ENCODE measurements at places on chromosomes 4 and X. TPM values are rescaled to one million over a fixed set of nuclear protein-coding genes. Genes with fewer than 3 reads are reported as not detected.

GRCh38 chr4:144181391-144181790, 40.9 kb upstream of the GYPA start:
- DNase-seq: no peak

The AMMECR1 gene
- 12.8 TPM for total RNA-seq

The KLHL4 gene
- not detected for total RNA-seq

DNA sequence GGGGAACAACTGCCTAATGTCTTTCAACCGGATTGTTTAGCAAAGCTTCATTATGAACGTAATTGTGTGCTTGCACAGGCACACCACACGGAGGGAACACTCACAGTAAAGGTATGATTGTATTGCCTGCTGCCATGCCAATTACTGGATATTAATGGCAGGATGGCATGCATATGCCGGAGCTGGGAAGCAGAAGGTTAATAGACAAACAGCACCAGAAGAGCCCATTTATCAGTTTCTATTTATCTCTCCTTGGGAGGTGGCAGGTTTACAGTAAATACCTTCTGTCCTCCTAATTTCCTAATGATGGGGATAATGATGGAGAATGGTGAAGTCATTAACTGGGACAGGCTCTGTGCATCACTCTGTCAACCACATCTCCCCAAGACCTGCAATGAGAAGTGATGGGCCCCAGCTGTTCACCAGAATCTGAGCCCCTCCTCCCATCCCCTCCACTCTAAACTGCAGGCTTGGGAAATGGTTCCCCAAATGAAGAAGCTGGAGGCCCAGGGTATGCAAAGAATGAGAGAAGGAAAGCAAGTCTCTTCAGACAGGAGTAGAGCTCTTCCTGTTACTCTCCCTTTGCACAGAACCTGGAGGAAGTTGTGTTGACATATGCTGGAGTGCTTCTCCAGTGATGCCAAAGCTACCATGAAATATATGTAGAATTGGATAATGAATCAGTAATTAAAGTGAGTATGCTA, 160.8 kb downstream of the NAA11 start:
- no peak for DNase-seq

The FAAH2 gene
- 3.1 TPM for total RNA-seq

DNA sequence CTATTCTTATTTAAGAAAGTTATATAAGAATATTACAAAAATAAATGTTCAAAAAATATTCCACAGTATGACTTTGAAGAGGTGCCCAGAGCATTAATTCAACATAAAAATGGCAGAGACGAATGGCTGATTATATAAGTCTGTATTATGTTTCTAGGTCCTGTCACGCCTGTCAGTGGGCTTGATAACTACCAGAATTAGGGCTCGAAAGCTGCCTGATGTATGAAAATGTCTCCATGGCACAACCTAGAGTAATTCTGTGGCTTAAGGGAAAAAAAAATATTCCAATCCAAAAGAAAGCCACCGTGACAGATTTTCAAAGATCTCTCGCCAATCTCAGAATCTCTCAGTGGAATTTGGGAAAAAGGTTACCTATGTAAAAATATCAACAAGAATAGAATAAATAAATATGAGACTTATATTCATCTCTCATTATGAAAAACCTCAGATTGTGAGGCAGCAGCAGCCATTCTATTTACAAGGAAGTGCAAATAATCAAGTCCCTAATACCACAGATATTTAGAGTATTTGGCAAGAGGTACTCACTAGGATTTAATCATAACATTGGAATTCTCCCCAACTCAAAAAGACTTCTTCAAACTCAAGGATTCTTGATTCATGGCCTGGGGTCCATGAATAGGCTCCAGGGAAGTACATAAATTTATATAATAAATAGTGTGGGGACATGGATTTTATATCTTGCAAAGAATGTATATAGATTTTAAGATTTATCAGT, 489.1 kb upstream of the INTU start:
- no peak for DNase-seq

The XAGE2 gene
- total RNA-seq: not detected

The F8 gene
- 0.03 TPM for total RNA-seq

- peak; percentile 9 for DNase-seq
Measured at GRCh38 chr4:22190855-22191254, 242.3 kb upstream of the KCNIP4 start.

The NXF2 gene
- total RNA-seq: not detected

The CORIN gene
- 0.03 TPM for total RNA-seq

The RIPPLY1 gene
- 0.28 TPM for total RNA-seq

DNA sequence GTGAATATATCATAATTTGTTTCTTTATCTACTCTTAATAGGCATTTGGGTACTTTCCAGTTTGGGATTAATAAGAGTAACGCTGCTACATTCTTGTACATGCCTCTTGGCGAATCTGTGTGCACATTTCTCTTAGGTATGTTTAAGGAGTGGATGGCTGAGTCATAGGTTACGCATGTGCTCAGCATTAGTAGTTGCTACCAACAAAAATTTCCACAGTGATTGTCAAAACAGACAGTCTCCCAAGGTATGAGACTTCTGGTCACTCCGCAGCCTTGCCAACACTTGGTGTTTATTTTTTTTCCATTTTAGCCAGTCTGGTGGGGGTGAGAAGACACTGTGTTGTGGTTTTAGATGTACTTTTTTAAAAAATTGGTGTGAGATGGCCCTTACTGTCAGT, 44.6 kb downstream of the FGFBP1 start:
- peak; percentile 86 for DNase-seq

DNA sequence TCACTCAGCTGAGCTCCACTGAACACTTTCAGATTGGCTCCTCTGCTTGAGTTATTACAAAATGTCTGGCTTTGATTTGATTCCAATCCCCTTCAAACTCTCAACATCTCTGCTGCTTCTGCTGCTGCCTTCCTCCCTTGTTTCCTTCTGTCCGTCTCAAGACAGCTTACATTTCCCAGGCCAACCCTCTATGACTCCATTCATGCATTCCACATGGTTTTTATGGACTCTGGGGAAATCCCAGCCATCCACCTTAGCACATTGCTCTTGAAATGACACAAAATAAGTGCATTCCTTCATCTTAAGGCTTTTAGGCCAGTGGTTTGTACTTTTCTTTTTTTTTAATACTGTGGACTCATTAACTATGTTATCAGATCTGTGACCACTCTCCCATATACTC, 68.5 kb upstream of the TMEM164 start:
- DNase-seq: no peak

GRCh38 chr4:140837736-140838135, 81.6 kb upstream of the TBC1D9 start:
- no peak for DNase-seq

The ARHGAP36 gene
- not detected for total RNA-seq

DNA sequence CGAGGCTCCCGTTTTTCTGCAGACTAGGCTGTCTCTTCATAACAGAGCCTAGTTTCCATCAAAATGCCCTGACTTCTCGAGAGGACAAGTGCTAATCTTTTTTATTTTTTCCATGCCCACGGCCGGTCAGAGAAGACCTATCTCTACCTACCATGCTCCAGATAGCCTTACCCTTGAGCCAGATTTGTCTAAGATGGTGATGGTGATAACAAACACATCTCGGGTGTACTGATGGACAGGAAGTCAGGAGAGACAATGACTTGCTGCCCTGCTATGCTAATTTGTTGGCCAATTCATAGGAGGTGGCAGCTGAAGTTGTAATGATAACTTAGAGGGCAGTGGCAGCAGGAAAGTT, 42.2 kb upstream of the NKRF start:
- no peak for DNase-seq

The FAM133A gene
- total RNA-seq: not detected

- no peak for DNase-seq
Measured at GRCh38 chr4:5710065-5710960, 688 bp upstream of the EVC start.

The FHDC1 gene
- total RNA-seq: 3.0 TPM

DNA sequence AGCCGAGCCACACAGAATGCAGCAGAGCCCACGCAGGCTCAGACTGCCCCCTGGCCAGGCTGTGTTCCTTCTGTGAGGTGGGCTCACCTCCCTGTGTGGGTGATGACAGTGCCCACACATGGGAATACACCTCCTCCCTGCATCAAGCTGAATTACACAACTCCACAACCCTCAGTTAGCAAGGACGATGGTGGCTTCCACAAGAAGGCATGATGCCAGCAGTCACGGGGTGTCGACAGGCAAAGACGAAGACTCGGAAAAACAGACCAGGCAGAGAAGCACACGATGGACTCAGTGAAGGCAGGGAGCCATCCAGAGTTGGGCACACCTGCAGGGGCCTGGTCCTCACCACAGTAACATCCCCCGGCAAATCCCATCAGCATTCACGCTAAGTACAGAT, 12.1 kb downstream of the LETM1 start:
- no peak for DNase-seq

GRCh38 chr4:149638073-149638472, 177.6 kb downstream of the IQCM start:
- no peak for DNase-seq

DNA sequence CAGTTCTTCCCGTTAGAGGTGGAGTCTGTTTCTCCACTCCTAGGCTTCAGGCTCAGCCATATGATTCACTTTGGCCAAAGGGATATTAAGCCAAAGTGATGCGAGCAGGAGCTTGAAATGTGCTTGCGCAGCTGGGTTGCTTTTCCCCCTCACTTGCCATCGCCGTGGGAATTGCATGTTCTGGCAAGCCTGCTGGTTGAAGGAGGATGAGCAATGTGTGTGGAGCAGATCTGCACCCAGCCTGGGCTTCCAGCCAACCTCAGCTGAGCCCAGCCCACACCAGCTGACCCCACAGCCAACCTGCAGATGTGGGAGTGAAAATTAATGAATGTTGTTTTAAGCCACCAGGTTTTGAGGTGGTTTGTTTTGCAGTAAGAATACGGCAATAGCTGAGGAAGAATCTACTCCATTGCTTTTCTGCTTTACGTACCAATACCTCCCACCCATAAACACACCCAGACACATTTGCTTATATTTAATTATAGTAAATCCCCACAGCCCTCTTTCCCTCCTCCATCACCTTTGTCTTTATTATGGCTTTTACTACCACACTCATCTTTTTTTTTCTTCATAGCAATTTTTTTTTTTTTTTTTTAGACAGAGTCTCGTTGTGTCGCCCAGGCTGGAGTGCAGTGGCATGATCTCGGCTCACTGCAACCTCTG, 132.8 kb upstream of the FUNDC1 start:
- peak; percentile 35 for DNase-seq

The CDKL2 gene
- not detected for total RNA-seq

DNA sequence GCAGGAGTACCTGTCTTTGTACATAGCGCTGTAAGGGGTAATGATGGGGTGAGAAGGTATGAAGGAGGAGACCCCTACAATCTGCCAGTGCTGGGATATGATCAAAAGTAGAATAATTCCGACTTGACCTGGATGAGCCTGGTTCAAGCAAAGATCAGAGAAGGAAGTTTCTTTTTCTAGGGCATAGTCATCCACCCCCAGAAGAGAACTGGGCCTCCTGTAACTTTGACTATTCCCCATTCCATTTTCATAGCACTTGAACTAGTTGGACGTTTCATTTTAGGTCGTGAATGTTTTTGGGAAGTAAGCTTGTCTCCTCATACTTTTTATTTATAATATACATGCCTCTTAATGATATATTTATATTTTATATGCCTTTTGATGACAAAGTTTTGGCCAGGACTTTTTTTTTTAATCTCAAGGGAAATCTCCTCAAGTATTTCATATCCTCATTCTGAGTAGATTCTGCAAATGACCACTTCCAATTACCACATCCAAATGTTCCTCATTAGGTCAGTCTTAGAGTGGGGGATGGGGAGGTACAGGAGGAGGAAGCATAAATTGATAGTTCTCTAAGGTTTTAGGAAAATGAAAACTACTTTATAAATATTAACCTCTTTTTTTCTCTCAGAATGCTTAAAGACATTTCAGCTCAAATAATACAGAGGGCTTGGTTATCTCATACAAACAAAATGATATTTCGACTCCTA, 3.5 kb downstream of the CXorf58 start:
- DNase-seq: no peak

Measured in HT-29 (cell line).